Anterior cingulate cortex (tissue), 58 donors: ENCODE measurements at places on chromosomes 7 and 10.

- no peak for DNase-seq
Observed at GRCh38 chr10:46025406-46025805, 5.0 kb downstream of the NCOA4 start.

- DNase-seq: no peak
Observed at GRCh38 chr10:124056337-124056980, 36.9 kb downstream of the CHST15 start.

DNA sequence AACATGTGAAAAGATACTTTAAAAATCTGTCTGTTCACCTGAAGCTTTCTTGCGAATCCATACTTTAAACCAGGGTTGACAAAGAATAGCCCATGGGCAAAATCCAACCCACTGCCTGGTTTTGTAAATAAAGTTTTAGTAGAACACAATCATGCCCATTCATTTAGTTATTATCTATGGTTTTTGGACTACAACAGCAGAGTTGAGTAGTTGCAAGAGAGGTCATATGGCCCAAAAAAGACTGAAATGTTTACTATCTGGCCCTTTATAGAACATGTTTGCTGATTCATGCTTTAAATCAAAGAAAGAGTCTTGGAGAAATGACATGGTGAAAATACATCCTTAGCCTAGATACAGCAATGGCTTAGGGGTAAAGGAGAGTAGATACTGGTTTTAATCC, 356.2 kb downstream of the RNLS start:
- DNase-seq: no peak

GRCh38 chr10:103845972-103846371, 9.4 kb downstream of the SH3PXD2A start:
- no peak for DNase-seq

DNA sequence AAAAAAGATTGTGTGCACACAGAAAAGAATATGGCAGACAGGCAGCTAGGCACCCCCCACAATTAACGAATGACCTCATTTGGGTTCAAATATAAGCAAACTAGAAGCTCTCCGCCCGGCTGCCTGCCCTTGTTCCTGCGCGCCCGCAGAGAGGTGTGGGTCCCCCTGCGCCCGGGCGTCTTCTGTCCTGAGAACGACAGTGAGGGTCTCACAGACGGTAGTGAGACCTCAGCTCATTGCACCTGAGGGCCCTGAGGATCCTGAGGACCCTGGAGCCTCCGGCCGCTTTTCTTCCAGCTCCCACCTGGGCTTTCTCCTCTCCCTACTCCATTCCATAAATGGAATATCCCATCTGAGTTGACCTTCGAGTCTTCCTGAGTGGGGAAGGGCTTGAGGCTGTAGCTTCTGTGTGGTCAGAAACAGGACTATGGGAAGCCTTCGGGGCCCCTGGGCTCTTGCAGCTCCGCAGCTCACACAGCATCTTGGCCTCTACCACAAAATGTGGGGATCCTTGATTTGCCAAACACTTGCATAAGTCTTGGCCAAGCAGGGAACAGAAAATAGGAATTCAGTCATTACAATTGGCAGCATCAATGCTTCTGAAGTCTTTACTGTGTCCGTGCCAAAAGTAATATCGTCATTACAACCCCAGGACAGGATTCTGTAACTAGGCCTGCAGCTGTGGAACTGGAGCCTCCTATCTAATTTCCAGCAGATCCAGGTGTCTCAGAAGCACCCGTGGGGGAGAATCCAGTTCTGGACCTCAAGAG, 43.8 kb downstream of the JAKMIP3 start:
- no peak for DNase-seq

DNA sequence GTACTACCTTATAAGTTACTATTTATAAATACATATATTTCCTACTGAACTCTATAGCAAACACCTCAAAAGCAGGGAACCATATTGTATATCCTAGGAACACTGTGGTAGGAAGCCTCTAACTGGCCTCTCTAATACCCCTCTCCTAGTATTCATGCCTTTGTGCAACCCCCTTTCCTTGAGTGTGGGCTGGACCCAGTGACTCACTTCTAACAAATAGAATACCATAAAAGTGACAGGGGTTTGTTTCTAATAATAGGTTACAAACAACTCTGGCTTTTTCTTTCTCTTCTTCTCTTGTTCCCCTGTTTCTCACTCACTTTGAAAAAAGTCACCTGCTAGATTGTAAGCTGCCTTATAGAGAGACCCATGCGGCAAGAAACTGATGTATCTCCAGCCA, 51.6 kb upstream of the MACC1 start:
- DNase-seq: no peak

- no peak for DNase-seq
Observed at GRCh38 chr7:149071641-149072437, 18.7 kb downstream of the ZNF786 start.
